ENCODE measurements at places on chromosomes 7 and 10.

- no peak for DNase-seq
These were observed 437.5 kb upstream of the GHITM start for GRCh38 chr10:83701799-83702198.

DNA sequence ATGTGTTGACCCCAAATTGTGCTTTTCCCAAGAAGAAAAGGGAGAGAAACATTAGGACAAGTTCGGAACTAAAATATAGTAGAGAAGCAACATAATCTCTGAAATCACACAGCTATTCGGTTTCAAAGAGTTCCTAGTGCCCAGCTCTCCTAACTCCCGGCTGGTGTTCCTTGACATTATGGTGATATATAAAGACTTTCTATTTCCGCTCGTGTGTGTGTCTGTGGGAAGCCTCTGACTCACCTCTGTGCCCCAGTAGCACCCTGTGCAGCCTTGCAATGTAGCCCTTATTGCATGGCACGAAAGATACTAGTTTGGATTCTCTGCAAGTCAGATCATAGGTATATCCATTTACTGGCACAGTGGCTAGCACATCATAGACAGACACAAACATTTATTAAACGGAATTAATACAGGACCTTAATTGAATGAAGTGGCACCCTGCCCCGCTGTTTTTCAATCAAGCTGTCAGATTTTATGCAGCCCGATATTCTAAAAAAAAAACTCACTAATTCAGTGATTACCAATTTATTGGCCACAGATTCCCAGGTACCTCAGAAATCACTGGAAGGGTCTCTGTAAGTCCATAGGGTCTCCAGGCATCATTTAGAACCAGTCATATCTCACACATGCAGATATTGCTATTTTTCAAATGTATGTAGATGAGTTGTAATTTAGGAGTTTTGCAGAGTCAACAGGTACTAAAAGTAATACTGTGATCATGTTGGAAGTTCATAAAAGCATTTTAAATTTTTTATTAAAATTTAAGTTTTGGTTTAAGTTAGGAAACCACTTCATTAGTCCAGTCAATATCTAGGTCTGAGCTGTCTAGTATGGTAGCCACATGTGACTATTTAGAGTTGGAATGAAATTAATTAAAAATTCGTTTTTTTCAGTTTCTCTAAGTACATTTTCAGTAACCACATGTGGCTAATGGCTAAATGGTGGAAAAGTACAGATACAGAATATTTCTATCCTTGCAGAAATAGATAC is 43.3 kb downstream of the SFTPD start:
- DNase-seq, result no peak

- DNase-seq, result no peak
These were observed 781.6 kb upstream of the PHF14 start for GRCh38 chr7:10192074-10192473.

DNA sequence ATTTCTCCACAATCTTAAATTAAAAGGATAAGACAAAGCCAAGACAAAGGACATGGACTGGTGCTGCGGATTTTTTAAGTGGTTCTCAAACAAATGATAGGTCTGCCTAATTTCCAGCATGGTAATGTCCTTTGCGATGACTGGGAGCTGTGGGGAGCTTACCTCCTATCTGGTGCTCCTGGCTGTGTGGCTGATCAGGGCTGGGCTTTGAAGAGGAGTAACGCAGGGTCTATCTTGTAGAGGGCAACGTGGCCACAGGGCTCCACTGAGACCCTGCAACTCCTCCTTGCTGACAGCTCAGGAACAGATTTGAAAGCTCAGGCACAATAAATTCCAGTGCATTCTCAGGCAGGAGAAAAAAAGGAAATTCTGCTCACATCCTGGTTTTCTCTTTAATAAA is 103.1 kb upstream of the SFMBT2 start:
- DNase-seq, result no peak

GRCh38 chr7:18445916-18446520 is 49.5 kb upstream of the HDAC9 start:
- DNase-seq, result no peak

DNA sequence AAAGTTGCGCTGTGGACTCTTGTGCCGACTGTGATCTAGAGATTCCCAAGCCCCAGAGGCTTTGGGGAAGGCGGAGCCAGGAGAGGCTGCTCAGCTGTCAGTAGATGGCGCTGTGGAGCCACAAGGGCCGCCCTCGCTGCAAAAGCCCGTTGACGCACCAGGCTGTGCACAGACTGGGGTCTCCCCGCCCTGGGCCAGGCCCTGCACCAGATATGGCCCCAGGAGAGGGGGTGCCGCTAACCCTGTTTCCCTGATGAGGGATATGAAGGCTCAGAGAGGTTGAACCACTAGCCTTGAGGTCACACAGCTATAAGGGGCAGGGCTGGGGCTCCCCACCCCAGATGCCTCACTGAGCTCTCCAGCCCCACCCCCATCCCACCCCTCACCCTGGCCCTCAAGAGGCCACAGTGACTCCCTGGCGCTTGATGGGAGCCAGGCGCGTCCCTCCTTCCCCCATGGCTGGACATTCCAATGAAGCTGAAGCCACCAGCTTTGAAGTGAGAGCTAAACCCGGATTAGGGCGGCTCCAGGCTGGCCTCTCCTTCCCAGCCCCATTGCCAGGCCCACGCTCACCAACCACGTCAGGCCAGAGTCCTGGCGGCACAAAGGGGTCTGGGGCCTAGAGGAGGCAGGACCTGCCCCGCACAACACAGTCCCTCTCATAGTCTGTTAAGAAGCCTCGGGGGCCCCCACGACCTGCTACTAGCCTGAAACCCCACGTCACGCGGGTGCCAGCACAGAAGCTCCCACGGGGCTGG is 26.4 kb downstream of the MYL10 start:
- peak; percentile 58 for DNase-seq

GRCh38 chr10:130747356-130747755 is 564.2 kb downstream of the TCERG1L start:
- DNase-seq, result no peak

DNA sequence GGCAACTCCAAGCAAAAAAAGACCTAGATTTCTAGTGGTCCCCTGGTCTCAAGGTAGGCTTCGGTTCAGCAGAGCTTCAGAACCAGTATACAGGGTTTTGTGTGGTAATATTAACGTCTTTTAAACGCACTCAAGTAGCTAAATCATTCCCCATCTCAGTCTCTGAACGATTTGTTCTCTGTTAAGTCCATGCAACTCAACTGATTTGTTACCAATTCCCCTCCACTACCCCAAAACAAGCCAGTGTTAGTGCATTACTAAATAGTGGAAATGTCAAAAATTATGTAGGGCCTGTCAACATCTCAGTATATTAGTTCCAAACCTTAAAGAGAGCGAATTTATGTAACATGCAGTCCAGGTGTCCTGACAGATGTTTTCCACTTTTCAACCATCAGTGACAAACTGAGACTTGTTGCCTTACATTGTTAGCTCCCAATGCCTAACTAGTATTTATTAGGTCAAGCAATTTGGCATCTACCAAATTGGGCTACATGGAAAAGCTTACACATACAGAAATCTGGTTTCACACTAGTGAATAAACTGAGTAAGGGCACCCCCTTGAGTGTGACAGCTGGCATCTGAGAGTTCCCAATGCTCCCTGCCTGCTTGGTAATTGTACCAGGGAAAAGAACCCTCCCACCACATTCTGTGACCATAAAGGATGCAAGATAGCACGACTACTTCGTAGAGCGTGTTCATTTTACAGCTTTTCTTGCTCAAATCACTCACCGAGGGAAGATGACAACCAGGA is 12.2 kb downstream of the HNRNPA2B1 start:
- no peak for DNase-seq

- DNase-seq, result no peak
These were observed 32.8 kb downstream of the SLC16A12 start for GRCh38 chr10:89502549-89502948.

DNA sequence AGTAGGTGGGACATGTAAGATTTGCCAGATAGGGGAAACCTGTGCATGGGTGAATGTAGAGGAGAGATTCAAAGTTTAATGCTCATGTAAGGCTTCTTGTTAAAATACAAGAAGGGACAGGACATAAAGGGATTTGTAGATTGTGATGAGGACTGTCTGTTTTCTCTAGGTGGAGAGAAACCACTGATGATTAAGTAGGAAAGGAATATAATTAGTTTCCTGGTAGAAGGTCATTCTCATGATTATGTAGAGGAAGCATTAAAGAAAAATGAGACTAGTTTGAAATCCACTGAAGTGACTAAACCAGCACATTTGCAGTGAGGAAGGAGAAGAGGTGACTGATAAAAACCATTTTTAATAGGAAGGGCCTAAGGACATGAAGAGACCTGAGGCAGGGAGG is 19.6 kb upstream of the MACC1 start:
- DNase-seq, result no peak

DNA sequence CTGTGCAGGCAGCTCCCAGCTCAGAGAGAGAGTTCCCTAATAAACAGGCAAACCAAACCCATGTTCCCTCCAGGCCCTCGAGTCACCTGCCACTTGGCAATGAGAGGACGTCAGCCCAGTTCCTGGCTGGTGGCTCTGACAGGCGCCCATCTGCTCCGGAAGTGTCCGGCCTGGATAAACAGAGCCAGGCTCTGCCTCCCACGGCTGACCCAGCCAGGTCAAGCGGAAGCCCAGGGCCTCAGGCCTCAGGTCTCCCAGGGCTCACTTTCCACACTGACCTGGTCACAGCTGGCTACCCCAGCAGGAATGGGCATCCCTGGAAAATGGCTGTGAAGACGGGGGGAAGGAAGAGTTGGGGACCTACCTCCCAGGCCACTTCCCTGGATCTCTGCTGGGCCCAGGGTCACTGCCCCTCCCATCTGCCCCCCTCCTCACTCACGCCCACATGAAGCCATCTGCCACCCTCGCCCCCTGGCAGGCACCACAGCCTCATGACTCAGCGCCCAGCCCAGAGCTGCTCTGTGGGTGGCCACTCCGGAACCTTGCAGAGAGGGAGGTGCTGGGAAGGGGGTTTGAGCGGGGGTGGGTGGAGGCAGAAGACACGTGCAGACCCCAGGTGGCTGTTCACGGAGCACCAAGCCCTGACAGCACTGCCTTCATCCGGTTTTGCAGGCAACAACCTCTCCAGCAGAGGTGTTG is 37.4 kb upstream of the DUSP5 start:
- peak; percentile 31 for DNase-seq

GRCh38 chr10:133253361-133253955 is 15.8 kb downstream of the VENTX start:
- no peak for DNase-seq

DNA sequence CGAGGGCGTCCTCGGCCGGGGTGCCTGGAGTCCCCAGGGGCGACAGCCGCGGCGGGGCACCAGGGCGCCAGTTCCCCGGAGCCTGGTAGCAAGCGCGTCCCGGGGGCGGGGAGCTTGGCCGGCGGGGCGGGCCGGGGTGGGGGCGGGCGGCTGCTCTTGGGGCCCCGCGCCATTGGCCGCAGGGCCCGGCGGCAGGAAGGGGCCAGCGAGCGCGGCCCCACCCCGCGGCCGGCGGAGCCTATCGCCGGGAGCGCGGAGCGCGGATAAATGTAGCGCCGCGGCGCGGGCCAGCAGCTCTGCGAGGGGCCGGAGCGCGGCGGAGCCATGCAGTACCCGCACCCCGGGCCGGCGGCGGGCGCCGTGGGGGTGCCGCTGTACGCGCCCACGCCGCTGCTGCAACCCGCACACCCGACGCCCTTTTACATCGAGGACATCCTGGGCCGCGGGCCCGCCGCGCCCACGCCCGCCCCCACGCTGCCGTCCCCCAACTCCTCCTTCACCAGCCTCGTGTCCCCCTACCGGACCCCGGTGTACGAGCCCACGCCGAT is at the start of gene HHEX:
TSS of gene HHEX (plus strand) at position 293 of the 548 bp plus-strand sequence. CDS start at position 325, 32 bp downstream.
- DNase-seq, result no peak

DNA sequence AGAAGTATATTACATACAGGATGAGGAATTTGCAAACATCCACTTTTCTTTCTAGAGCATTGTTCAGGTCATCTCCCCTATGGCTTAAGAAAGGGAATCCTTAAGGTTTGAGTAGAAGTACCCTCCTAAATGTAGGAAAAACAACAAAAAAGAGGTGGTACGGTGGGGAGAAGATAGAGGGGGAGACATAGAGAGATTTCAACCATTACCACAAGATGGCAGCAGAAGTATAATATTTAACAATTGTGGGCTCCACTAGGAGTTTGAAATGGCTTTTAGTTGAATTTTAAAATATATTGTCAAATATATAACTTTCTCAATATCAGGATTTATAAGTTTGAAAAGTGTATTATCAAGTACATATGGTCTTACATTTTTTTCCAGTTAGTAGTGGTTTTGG is 72.7 kb upstream of the PRKG1 start:
- no peak for DNase-seq

DNA sequence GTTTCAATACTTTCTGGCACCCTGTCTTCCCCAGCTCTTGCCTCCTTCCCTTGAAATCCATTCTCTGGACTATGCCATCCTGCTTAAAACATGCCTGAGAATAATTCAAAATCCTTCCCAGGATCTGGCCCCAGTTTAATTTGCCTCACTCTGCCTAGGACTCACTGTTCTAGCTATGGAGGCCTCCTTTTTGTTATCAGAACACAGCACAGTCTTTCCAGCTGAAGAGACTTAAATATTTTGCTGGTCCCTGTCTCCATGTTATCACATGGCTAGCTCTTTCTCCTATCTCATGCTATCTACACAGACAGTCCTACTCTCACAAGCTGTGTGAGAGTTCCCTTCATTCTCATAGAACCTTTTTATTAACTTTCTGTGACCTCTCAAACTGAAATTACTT is 194.8 kb downstream of the RNLS start:
- no peak for DNase-seq

- DNase-seq, result no peak
These were observed 7.9 kb downstream of the GPR146 start for GRCh38 chr7:1052031-1052818.

DNA sequence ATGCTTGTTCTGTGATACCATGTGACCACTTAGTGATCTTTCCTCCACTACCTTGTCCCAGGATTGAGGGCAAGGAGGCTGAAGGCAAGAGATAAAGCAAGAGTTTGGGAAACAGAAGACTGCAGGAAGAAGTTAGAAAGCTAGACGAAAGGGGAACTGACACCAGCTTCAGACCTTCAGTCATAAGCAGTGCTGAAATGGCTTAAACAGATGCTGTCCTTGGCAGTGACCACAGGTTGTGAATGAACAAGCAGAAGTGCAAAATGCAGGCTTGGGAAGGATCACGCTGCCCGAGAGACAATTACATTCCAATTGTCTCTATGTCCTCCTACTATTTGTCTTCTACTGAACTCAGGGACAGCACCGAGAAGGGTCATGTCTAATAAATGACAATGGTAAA is 704.9 kb upstream of the AUTS2 start:
- no peak for DNase-seq

DNA sequence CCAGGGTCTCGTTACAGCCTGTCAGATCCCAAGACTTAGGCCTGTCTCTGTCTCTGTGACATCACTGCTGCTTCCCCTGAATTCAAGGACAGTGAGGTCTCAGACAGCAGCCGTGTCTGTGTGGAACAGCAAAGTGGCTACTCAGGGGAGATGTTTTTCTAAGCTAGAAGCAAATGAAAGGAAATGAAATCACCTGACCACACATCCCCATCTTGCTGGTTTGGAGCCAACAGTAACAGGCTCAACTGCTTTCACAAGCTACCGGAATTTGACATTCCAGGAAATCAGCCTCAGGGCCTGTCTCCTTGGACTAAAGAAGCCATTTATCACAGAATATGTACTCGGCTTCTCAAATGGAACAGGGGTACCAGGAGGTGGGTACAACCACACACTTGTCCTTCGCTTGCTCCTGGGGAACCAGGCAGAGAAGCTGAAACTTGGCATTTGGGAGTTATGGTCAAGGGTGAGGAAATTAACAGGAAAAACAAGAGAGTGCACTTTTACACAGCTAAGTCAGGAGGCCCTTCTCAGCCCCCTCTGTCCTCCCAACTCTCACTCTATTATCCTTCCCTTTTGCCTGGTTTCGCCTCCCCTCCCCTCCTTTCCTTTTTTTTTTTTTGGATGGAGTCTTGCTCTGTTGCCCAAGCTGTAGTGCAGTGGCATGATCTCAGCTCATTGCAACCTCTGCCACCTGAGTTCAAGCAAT is 73.2 kb downstream of the SPDYE5 start:
- DNase-seq, result no peak

- no peak for DNase-seq
These were observed 185.8 kb downstream of the HGF start for GRCh38 chr7:81583882-81584533.
